ENCODE measurements at places on chromosomes 6 and 20.

GRCh38 chr6:3653528-3654070 is 97.9 kb downstream of the PXDC1 start:
- no peak for DNase-seq

GRCh38 chr6:157323966-157324300 is 614 bp upstream of the TMEM242 start:
- peak; percentile 41 for DNase-seq

DNA sequence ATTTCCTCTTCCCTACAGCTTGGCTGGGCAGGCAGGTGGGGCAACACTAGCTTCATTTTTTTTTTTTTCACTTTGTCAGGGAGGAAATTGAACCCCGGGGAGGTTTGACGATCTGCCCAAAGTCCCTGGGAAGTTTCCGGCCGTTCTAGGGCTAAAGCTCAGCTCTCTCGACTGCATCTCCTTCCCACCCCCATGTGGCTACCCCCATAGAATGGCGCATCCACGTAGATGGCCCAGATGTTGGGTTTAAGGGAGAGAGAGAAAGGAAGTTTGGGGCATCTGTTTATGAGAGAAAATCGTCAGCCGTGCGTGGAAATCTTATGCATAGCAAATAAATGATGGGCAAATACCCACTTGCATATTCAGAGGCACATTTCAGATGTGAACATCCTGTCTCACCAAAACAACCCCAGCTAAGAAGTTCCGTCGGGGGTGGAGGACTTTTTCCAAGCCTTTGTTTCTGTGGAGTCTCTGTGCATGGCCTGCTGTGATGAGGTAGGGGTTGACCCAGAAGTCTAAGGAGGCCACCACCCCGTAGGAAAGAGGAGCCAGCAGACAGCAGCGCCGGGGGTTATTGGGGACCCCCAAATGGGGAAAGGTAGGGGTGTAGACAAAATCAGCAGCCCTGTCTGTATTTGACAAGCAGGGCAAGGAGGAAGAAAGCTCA is 40.5 kb upstream of the ZNF831 start:
- DNase-seq: peak; percentile 60

DNA sequence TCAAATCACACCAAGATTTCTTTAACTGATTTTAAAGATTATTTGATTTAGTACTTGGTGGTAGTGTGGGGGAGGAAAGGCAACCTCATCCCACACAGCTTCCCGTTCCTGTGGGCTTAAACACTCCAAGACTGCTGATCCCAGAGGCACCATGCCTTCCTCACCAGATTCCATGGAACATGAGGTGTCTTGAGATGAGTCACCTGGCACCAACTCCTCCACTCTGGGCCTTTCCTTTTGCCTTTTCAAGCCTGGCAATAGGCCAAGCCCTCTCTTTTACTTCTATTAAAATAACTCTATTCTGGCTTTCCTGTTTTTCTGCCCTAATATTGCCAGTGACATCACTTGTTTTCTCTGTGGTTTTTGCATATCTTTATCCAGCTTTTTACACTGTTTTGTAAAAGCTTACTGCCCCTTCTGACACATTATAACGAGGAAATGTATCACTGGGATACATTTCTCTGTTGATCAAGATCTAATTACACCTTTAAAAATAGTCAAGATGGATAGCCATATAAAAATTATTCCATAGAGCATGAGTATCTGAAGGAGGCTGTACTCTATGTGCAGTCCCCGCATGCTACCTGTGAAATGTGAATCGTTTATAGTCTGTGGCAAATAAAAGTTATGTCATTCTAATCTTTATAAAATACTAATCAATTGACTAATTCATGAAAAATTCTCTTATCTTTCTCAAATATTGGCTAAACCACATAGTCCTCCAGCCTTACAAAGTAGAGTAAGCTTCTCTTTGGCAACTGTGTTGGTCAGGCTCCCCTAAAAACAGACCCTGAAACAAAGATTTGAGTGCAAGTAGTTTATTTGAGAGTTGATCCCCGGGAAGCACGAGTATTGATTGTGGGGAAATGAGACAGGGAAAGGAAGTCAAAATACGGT is 257.8 kb upstream of the KCNQ5 start:
- no peak for DNase-seq

DNA sequence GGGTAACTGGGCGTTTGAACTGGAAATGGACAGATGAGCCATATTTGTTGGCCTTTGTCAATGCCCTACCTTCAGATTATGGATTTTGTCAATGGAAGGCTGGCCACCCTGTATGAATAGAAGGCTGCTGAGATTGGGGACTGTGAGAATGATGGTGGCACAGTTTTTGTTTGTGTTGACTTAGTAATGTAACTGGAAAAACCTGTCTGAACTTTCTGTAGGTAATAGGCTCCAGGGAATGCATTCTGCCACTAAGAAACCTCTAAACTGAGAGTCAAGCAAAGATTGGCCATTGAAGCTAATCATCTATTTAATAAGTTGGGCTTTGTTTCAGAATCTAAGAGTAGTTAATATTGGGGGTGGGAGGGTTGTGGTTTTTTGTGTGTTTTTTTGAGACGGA is 97.5 kb downstream of the FOXO3 start:
- no peak for DNase-seq

DNA sequence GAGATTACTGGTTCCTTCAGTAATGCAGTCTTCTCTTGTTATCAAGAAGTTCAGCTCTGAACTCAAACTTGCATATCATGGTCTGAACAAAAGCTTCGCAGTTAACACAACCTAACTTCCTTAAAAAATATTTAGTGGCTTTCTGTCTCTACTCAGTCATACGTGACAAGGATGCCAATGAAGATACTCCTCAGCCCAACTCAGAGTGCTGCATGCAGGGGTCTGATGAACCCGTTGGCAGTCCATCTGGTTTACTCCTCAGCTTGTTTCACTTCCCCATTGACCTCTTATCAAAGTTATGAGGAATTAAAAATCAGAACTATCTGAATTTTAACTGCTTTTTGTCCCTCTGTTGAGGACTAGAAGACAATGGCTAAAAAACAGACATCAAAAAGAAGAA is 56.6 kb upstream of the RIN2 start:
- no peak for DNase-seq

DNA sequence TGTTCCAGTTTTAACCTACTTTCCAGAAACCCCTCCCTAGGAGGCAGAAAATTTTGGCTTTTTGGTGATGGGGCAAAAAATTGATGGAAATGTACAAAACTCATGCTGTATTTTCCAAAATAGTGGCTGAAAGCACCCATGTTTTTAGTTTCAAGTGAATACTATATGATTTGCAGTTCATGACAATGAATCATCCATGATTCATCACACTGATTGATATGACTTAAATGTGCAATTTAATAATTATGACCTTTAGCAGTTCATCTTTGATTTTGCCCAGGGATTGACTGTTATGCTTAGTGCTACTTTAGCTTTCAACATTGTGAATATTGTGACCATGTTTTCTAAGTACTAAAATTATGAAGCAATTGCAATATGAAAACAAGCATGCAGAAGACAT is 478.7 kb downstream of the HTR1B start:
- DNase-seq: no peak

- DNase-seq: no peak
These were observed 168.8 kb upstream of the GRIK2 start for GRCh38 chr6:101224751-101225150.

DNA sequence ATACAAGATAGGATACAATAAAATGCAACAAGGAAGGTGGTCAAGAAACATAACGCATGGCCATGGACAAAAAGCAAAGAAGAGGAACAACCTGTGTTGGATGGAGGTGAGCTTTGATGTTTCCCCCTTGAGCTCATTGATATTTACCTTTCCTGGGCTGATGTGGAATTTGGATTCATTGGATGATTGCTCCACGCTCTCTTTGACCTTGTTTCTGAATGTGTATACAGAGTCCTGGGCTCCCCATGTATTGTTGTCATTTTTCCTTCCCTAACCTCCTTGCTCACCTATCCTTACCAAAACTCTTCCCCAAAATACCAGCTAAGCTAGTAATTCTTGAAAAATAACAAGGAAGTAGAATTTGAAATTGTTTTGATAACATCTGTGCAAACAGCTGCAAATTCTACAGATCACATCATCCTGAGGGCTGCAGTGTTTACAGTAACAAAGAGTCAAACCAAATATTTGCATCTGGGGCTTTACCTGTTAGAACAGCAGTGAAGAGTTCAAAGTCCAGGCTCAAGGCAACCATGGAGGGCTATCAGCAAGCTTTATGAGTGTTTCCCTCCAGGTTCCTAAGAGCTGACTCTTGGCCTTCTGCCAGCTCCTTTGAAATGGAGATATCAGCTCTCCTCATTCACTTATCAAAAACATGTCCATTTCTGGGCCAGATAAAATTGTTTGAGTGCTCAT is 214.3 kb upstream of the MARCKS start:
- DNase-seq: no peak

DNA sequence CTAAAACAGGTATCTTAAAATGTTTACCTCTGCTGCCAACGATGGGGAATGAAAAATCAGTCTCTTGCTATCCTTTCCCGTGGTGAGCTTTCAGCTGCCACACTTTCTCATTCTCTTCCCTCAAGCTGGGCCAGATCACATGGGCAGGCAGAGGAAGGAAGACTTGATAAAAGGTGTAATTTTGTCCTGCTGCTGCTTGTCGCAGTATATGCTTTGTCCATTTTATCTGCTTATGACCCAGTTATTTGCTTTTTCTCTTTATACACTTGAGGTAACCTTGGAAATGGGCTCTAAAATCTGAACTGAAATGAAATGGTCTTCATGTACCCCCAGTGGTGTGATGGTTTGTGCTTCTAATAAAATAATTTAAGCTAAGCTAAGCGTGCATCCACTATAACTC is 695.9 kb upstream of the FLRT3 start:
- no peak for DNase-seq

DNA sequence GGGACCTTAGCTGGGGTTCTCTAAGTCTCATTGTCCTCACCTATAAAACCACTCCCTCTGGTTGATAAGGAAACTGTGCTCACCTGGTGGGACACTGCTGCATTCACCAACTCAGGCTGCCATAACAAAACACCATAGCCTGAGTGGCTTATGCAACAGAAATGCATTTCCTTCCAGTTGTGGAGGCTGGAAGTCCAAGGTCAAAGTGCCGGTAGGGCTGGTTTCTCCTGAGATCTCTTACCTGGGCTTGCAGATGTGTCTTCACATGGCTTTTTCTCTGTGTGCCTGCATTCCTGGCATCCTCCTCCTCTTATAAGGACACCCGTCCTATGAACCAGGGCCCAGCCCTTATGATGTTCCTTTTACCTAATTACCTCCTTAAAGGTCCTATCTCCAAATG is 60.0 kb upstream of the SLC32A1 start:
- DNase-seq: no peak

- no peak for DNase-seq
These were observed 17.4 kb downstream of the MACROD2 start for GRCh38 chr20:14012671-14013070.

Data from activated CD4-positive, alpha-beta T cell treated with anti-CD3 and anti-CD28 coated beads for 48 hours (primary cell).